ENCODE measurements at places on chromosomes 2 and 18. TPM values are rescaled to one million over a fixed set of nuclear protein-coding genes. Genes with fewer than 3 reads are reported as not detected.

The CTAGE1 gene
- not detected for total RNA-seq

The LOXL3 gene
- total RNA-seq = 19.8 TPM

The PTRHD1 gene
- 18.8 TPM for total RNA-seq

- no peaks in the 10 kb centered on the region for H3K27me3 ChIP-seq
- peaks cover 15% of the 10 kb centered on the region for H3K4me1 ChIP-seq
- DNase-seq = no peak
- H3K27ac ChIP-seq = peak overlapping the region; percentile 92
- peak overlapping the region; percentile 54 for H3K4me3 ChIP-seq
Observed at GRCh38 chr2:216109962-216110614, 940 bp downstream of the XRCC5 start.

DNA sequence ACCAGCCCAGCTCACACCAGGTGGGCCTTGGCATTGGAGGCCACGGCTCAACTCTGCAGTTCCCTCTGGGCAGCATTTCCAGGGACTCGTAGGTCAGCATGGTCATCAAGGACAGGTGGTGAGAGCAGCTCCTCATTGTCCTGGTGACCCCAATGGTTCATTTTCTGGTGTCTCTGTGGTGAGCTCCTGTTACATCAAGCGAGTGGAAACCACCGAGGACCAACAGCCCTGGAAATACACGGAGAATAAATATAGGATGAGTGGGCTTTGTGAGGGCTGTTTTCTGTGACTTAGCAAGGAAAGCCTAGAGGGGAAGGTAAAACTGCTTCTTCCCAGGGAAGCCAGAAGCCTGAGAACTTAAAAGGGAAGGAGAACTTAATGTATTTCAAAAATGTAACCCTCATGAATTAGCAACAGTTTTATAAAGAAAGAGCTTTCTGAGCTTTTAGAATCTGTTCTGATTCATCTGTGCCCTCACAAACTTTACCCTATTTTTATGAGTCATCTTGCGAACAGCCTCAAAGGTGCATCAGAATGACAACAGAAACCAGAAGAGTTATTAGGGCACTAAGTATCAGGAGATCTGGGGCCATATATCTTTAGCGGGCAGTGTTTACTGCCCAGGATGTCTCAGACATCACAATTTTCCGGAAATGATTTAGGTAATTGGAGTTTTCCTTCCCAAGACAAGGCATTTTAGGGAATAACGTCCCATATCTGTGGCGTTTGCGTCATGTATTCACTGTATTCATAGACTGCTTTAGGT lies 18.7 kb downstream of the C2orf92 start:
- H3K36me3 ChIP-seq = no peaks in the 10 kb centered on the region
- no peak overlapping the region for H3K4me3 ChIP-seq
- no peaks in the 10 kb centered on the region for H3K4me1 ChIP-seq
- H3K27ac ChIP-seq = no peak overlapping the region
- DNase-seq = no peak

DNA sequence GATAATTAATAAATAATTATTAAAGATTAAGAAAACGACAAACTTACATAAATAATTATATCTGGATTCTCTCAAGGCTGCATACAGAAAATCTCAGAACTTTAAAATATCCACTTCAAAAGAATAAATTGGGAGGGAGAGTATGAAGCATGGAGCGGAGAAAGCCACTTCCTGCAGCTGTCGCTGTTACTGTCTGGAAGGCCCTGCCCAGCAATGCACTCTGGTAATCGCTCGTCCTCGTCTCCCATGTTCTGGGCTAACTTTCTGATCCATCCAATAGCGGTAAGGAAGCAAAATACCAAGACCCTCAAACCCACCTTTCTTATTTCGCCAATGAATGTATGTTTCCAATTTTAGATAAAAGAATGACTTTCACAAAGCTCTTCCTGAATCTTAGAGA lies 26.7 kb downstream of the CYRIA start:
- DNase-seq = no peak
- H3K4me3 ChIP-seq = no peak overlapping the region
- no peaks in the 10 kb centered on the region for H3K4me1 ChIP-seq

DNA sequence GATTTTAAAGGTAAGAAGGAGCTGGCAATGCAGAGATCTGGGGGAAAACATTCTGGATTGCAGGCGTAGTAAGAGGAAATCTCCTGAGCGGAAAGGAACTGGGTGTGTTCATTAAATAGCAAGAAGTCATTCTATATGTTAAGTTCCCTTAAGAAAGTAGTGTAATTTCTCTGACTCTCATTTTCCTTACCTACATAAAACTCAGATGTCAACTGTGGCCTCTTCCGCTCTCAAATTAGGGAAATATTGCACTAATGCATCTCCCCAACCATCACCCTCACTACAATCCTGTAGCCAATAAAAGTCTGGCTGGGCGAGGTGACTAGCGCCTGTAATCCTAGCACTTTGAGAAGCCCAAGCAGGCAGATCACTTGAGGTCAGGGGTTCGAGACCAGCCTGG lies 89.0 kb upstream of the CDC42EP3 start:
- no peak overlapping the region for H3K4me3 ChIP-seq
- H3K27ac ChIP-seq = no peak overlapping the region
- no peak for DNase-seq
- no peaks in the 10 kb centered on the region for H3K27me3 ChIP-seq

DNA sequence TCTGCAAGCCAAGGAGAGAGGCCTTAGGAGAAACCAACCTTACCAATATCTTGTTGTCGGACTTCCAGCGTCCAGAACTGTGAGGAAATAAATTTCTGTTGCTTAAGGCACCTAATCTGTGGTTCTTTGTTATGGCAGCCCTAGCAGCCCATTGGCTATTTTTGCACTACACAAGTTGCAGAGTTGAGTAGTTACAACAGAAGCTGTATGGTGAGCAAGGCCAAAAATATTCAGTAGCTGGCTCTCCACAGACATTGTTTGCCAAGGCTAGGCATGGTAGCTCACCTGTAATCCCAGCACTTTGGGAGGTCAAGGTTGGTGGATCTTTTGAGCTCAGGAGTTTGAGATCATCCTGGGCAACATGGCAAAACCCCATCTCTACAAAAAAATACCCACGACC lies 27.1 kb upstream of the SCYGR1 start:
- no peaks in the 10 kb centered on the region for H3K27me3 ChIP-seq

DNA sequence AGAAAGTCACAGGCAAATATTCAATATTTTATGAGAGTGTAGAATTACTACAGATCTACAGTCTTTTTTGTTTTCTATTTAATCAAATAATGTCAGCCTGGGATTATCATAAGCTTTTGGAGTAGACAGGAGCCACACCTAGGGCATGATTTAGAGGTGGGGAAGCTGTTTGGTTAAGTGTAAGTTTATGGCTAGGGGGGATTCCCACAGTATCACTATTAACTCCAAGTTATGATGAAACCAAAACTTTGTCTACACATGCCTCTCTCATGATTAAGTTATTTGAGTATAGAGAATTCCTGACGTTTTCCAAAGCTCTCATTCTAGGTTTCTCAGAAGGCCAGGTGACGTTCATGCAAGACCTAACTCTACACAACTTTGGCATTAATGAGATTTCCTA lies 2.1 kb downstream of the SERPINB10 start:
- no peak overlapping the region for H3K27ac ChIP-seq
- no peaks in the 10 kb centered on the region for H3K36me3 ChIP-seq
- H3K4me1 ChIP-seq = no peaks in the 10 kb centered on the region
- no peak overlapping the region for H3K4me3 ChIP-seq

The PROM2 gene
- total RNA-seq = not detected

GRCh38 chr2:177241711-177242120 lies 22.8 kb downstream of the NFE2L2 start:
- DNase-seq = no peak
- no peaks in the 10 kb centered on the region for H3K27me3 ChIP-seq
- H3K27ac ChIP-seq = peak overlapping the region; percentile 94
- H3K4me1 ChIP-seq = peaks cover 87% of the 10 kb centered on the region
- H3K4me3 ChIP-seq = peak overlapping the region; percentile 34
- H3K36me3 ChIP-seq = no peaks in the 10 kb centered on the region

The RELCH gene
- 26.4 TPM for total RNA-seq
